Activated T-helper 1 cell treated with Interleukin-2 at 50 U/mL for 16 hours (primary cell): ENCODE measurements at places on chromosomes 16 and 17.

DNA sequence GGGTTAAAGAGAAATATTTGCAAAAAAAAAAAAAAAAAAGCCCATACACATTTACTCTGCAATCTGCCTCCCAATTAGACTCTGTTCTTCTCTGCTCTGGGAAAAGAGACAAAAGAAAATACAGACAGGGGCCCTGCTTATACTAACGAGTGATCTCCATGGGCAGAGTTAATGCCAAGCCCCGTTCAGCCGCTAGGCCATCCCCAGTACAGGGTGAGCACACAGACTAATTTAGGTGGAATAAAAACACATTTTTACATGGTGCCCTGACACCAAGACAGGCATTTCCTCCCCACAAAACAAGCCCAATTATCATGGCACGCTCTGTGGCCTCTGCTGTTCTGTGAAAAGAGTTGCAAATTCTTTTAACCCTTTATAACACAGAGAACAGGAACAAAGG, 356.3 kb upstream of the C16orf82 start:
- DNase-seq: no peak

DNA sequence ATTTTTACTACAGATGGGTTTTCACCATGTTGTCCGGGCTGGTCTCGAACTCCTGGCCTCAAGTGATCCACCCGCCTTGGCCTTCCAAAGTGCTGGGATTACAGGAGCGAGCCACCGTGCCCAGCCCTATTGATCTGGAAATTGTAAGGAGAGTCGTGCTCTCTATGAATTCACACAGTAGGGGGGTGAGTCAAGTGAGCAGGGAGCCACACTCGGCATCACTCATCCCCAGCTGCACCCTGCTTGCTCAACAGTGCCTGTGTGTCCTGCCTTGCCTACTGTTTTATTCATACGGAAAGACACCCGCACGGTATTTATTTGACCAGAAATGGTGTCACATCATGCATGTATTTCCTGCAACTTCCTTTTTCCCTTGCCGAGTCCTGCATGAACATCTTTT, 157.2 kb upstream of the FOXF1 start:
- no peak for DNase-seq

DNA sequence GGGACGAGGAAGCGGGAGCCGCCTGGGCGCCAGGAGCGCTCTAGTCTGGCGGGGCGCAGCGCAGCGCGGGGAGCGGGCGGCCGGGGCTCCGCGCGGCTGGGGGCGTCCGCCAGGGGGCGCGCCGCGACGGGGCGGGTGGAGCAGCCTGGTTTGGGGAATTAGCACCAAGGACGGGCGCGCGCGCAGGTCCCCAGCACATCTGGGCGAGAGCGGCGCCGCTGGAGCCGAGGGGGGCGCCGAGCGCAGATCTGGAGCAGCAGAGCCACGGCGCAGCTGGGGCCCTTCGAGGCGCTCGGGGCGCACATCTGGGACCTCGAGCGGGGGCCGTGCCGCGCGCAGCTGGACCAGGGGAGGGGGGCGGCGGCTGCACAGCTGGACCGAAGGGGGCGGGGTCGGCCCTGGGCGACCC, at the start of gene NXPH3:
Gene NXPH3 (plus strand): TSS at position 193 of the 409 bp plus-strand sequence. CDS start 349 bp downstream, outside the sequence.
- DNase-seq: peak; percentile 41

GRCh38 chr16:50037662-50038220, 12.7 kb downstream of the CNEP1R1 start:
- no peak for DNase-seq

DNA sequence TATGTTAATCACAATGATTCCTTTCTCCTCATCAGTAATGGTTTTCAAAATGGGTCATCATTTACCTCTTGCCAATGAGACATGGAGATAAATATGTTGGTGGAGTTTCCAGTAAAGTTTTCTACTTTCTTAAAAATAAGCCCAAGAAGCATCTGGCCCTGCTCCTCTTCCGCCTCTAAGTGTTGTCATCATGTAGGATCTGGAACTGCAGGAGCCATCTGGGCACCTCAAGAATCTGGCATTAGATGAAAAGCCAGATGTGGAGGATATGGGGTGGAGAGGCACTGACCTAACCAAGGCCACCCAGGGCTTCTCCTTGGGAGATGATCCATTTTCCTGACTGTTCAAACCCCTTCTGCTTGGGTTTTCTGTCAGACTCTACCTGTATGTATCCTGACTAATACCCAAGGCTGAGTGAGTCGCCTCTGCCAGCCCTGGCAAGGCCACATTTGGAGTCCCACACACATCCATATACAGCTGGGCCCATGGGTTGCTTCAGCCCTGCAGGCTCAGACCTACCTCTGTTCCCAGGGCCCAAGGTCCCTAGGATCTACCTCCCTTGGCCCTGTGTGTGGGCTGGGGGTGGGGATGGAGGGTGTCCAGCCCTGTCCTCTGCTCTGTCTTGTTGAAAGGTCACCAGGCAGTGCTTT, 24.6 kb downstream of the CCDC182 start:
- DNase-seq: no peak

DNA sequence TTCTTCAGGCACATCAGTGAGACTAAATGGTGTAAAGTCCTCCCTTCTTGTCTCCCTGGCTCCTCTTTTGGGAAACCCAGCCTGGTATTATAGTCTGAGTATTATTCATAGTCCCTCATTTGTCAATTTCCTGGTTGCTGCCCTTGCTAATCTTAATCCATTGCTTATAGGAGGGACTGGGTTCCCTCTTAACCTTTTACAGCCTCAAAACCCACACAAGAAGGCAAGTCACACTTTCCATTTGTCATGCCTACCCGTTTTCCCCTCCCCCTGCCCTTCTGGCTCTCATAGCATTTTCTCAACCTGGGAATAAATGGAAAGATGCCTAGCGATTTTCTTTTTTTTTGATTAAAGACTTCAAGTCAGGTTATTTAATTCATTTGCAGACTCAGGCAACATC, 124.8 kb downstream of the MAP2K6 start:
- no peak for DNase-seq

DNA sequence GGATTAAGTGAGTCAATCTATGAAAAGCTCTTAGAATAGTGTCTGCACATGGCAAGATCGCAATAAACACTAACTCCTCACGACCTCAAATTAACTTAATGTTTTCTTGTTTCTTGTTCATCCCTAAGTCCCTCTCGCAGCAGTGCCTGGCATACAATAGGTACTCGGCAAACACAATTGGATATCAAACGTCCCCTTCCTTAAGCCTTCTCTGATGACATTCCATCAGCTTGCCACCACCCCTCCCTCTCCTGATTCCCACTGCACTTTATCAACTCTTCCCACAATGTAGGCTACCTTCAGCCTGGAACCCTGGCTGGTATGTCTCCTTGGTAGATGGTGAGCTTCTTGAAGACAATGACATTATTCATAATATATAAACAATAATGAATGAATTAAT, 33.3 kb downstream of the CCDC42 start:
- no peak for DNase-seq

DNA sequence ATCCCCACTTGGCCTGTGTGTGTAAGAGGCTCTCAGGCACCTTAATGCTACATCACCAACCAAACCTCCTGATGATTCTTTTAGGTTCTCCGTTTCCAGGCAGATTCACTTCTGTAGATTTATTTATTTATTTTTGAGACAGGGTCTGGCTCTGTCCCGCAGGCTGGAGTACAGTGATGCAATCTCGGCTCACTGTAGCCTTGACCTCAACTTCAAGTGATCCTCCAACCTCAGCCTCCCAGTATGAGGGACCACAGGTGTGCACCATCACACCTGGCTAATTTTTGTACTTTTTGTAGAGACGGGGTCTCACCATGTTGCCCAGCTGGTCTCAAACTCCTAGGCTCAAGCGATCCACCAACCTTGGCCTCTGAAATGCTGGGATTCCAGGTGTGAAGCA, 12.7 kb upstream of the MEOX1 start:
- DNase-seq: no peak

GRCh38 chr17:8073627-8074484, 13.7 kb downstream of the ALOX12B start:
- peak; percentile 73 for DNase-seq

- no peak for DNase-seq
These were observed 24.5 kb downstream of the GFOD2 start for GRCh38 chr16:67694611-67695010.

GRCh38 chr16:69938981-69939820, 11.9 kb upstream of the CLEC18A start:
- no peak for DNase-seq

- DNase-seq: no peak
These were observed 9.1 kb downstream of the PSMB3 start for GRCh38 chr17:38761612-38762011.

DNA sequence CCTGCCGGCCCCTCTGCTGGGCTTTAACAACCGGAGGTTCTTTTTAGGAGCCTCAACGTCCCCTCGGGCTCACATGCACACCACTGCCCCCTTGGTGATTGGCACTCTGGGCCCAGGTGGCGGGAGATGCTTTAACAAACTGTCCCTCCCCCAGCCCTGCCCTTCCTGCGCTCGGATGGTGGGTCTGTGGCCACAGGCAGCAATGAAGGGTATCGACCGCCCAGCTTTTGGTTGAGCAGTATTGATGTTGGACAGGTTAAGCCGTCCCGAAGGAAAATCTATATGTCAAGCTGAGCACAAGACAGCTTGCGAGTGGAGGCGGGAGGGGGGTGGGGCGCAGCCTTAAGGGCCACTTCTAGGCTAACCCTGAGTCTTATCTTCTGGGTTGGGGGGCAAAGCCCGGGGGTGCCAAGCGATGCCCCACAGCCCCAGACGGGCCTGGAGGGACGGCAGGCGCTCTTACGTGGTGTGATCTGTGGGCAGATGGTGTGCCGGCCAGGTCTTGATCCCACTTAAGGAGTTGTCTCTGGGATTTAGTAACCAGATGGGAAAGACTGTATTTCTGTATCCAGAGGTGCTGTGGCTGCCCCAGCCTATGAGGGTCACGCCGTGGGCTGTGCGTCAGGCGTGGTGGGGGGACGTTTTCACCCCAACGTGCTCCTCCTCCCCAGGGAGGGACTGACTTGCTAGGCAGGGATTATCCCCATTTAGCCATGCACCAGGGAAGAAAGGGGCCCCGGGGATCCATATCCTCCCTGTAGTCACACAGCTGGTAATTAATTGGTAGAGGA, 6.2 kb downstream of the GSE1 start:
- DNase-seq: no peak

DNA sequence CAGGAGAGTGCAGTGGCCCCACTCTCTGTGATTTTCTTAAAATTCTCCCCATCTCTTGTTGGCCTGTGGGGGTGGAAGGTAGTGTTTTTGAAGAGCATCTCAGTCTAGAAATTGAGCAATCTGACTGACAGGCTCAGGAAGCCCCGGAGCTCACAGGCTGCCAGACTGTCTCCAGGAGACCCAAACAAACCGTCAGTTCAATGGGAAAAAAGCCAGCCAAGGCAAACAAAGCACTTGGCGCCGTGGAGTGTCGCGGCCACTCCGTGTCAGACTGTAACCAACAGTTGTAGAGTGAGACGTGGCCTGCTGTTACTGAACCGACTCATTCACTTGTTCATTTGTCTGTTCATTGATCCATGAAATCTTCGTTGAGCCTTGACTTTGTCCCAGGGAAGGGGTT, 33.7 kb downstream of the RGS9 start:
- no peak for DNase-seq

- no peak for DNase-seq
These were observed 39.5 kb downstream of the ST3GAL2 start for GRCh38 chr16:70399381-70399780.

DNA sequence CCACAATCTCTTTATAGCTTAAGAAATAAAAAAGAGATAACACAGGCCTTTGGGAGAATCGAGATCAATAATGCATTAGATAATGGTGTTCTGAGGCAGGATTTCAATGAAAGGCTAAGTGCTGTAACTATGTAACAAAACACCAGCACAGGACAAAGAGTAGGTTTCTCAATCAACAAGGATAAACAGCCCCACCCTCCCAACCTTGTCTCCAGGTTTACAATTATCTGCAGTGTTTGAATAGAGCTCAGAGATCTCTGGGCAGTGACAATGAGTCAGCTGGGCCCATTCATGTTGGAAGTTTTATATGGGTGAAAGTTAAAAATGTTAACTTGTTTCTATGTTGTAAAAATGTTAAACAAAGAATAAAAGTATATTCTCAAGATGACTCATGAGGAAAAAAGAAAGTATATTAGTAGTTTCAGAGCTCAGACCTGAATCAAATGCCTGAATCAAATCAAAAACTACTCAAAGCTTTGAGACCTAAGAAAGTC, 17.0 kb upstream of the KRT20 start:
- no peak for DNase-seq

- DNase-seq: no peak
These were observed 887 bp upstream of the EVI2B start for GRCh38 chr17:31314782-31315100.

DNA sequence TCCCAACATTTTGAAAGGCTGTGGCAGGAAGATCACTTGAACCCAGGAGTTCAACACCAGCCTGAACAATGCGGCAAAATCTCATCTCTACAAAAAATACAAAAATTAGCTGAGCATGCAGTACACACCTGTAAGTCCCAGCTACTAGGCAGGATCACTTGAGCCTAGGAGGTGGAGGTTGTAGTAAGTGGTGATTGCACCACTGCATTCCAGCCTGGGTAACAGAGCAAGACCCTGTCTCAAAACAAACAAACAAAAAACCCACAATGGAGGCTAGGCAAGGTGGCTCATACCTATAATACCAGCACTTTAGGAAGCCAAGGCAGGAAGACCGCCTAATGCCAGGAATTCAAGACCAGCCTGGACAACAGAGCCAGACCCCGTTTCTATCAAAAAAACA, 12.0 kb downstream of the APPBP2 start:
- no peak for DNase-seq

DNA sequence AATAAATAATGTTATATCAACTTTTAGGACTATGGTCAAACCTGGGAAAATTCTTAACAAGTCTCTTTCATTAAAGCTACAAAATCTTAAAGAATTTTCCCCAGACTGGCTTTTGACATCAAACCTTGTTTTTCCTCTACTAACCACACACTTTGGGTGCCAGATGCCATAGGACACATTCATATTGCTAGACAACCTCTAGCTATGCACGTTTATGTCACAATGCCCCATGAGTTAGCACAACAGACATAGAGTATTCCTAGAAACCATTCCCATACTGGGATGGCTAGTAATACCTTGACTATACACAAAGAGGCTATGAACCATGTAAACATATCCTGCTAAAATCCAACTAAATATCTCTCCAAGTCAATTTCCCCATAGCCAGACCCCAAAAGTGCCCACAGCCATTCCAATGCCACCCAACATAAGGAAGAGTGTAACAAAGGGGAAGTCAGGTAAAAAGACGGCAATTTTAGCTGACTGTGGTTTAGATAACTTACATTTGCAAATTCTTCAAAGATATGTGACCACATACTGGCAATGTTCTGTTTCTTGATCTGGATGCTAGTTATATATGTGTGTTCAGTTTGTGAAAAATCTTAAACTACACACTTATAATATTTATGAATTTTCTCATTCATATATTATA, 23.4 kb downstream of the SMURF2 start:
- no peak for DNase-seq

- no peak for DNase-seq
These were observed 318.3 kb downstream of the PHKB start for GRCh38 chr16:47779201-47780016.

DNA sequence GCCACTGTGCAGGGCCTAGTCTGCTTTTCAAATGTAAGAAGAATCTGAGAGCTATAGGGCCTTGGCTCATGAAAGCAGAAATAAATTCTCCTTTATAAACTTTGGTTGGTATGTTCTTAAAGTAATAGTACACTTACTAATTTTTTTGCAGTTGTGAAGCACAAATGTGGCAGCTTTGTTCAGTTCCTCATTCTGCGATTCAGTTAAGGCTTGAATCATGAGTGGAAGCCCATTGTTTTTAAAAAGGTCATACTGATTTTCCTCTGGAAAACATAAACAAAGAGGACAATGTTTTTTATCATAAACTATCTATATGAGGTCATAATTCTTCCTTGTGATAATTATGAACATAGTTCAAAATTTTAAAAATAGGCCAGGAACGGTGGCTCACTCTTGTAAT, 23.6 kb upstream of the DYNC1LI2 start:
- DNase-seq: no peak

- no peak for DNase-seq
These were observed 33.1 kb upstream of the COL1A1 start for GRCh38 chr17:50234581-50234980.
